ENCODE measurements at places on chromosomes 7 and 10.
A peak's percentile ranks its signal among the peaks of the same experiment; 100 is the strongest.

DNA sequence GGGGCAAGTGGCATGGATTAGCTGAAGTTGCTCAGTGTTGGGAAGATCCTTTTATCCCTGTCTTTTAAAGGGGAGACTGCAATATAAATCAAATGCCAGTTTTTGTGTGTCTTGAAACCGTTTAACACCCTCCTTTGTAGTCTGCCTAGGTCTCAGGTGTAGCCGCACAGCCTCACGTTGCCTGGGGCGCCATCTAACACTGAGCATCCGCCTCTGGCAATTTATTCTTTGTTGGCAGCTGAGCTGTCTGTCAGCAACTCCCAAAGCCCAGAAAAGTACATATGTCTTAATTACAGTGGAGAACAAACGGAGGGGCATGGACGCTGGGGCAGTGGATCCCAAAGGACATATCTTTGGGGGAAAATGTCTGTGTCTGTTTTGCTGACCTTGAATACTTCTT lies 254.7 kb downstream of the STK31 start:
- no peak for DNase-seq

GRCh38 chr7:4604456-4604940 lies 77.6 kb upstream of the FOXK1 start:
- no peak for DNase-seq

DNA sequence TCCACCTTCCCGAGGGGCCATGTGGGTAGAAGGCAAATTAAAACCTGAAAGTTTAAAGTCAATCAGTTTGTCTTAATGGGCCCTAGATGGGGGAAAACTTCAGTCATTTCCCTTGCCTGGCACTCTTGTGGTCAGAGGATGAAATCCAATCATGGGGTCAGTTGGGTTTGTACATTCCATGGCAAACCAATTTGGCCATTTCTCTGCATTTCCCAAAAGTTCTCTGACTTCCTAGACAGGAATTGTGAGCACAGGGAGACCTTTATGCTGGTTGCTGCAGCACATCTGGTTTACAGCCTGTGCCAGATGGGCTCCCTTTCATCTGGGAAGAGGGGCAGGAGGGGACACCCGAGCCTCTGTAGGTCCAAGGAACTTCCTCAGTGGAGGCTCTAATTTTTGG lies 113.0 kb downstream of the CYP26A1 start:
- DNase-seq = peak; percentile 73

DNA sequence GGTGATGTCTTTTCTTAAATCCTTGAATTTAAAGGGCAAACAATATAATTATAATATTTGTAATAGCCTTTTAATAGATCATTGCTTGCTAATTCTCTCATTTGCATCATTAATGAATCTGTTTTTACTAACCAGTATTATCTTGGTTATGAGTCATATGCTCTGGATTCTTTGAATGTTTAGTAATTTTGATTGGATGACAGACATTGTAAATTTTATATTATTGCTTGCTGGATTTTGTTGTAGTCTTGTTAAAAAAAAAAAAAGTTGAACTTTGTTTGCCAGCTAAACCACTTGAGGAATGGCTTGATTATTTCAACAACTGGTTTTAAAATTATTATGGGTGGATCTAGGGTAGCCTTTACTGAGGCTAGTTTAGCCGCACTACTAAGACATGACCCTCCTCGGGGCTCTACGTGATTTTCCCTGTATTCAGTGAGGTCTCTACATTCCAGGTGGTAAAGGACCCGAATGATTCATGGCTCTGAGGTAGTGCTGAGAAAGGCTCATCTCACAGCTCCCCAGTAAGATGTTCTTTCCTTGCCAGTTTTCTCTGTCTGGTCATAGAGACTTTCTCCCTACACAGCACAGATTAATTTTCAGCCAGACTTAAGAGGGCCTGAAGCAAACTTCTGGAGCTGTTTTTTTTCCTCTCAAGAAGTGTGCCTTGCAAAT lies 8.5 kb downstream of the C10orf90 start:
- peak; percentile 45 for DNase-seq

DNA sequence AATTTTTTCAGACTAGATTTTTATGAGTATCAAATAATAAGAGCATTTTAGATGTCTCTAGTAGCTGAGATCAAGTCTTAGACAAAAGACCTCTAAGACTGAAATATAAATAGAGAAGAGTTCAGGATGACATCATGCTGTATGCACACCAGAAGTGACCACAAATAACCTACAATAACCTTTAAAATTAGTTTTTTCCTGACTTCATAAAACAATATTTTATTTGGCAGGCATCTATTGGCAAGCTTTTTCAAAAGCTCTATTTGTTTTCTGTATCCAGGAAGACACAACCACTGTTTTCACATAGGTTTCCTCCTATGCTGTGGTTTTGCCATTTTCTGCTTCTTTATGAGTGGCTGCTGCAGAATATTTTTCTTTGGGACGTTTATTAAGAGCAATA lies 359.1 kb downstream of the CRPPA start:
- peak; percentile 85 for DNase-seq

GRCh38 chr10:71234970-71235685 lies 22.8 kb downstream of the UNC5B start:
- peak; percentile 48 for DNase-seq

- no peak for DNase-seq
Observed at GRCh38 chr7:7183061-7183837, 905 bp downstream of the C1GALT1 start.

- DNase-seq = no peak
Observed at GRCh38 chr10:9010093-9010492, 955.6 kb downstream of the GATA3 start.

DNA sequence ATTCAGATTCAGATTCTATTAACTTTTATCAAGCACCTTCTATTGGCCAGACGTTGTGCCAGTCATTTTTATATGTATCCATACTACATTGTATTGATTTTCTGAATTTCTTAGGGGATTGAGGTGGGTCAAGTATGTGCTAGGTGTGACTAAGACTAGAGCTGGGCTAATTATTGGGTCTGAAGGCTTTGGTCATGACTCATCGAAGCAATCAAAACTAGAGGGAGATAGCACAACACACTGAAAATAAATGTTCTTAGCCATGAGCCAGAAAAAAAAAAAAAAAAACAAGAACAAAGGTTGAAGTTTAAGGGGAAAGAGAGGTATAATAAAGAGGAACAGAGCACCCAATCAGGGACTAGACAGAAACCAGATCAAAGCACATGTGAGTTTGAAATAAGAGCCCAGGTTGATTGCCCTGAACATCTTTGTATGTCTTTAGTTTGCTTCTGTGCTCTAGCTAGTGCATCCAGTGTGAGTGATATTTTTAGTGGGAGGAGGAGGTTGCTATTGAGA lies 171.6 kb upstream of the FOXP2 start:
- no peak for DNase-seq

DNA sequence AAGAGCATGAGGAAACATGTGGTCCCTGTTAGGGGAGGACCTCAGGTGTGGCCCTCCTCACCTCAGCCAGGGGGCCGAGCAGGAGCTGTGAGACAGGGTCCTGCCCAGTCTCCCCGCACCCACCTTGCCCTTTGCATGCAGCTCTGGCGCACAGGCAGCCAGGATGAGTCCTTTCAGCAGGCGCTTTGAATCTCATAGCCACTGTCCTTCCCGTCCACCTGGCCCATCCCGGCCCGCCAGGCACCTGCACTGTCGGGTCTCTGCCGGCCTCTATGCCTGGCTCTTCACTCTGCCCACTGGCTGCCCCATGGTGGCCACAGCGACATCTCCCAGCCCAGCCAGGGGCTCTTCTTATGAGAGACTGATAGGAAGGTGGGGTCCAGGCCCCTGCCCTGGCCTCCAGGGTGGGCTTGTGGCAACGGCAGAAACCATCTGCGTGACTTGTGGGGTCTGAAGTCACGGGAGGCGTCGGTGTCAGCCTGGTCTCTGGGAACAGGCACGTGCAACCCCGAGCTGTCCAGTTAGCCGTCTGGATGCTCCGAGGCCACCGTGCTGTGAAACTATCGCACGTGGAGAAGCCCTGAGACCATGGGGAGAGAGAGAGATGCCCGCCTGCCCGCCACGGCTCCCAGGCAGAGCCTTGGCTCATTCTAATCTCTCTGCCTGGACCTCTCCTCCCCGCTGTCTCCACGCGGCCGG lies 37.4 kb downstream of the FOXL3 start:
- DNase-seq = no peak

GRCh38 chr10:35884657-35885071 lies 242.6 kb upstream of the FZD8 start:
- DNase-seq = no peak

GRCh38 chr7:979886-980571 lies 3.0 kb upstream of the CYP2W1 start:
- DNase-seq = no peak

DNA sequence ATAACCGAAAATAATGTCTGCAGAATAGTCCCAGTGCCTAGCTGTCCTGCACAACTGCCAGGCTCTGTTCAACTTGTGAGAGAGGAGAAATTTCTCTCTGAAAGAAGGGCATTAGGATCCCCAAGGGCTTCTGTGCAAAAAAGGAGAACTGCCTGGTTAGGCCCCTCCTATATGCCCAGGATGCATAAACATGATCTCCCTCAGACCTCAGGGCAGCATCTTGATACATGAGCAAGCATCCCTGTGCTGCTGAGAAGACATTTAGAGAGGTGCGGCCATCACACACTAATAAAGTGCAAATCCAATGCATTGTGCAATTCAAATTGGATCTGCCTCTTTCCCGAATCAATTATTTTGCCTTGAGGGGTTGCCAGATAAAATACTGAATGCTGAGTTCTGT lies 553.6 kb downstream of the TNS3 start:
- DNase-seq = no peak

- peak; percentile 99 for DNase-seq
Observed at GRCh38 chr10:126421756-126422256, 33.5 kb upstream of the ADAM12 start.

- DNase-seq = peak; percentile 90
Observed at GRCh38 chr10:17075533-17076359, 53.9 kb downstream of the CUBN start.

GRCh38 chr7:106591146-106591545 lies 69.8 kb downstream of the CCDC71L start:
- DNase-seq = no peak

- no peak for DNase-seq
Observed at GRCh38 chr10:123402656-123403055, 248.5 kb downstream of the BUB3 start.

GRCh38 chr7:45701701-45702510 lies 127.7 kb downstream of the ADCY1 start:
- DNase-seq = no peak

DNA sequence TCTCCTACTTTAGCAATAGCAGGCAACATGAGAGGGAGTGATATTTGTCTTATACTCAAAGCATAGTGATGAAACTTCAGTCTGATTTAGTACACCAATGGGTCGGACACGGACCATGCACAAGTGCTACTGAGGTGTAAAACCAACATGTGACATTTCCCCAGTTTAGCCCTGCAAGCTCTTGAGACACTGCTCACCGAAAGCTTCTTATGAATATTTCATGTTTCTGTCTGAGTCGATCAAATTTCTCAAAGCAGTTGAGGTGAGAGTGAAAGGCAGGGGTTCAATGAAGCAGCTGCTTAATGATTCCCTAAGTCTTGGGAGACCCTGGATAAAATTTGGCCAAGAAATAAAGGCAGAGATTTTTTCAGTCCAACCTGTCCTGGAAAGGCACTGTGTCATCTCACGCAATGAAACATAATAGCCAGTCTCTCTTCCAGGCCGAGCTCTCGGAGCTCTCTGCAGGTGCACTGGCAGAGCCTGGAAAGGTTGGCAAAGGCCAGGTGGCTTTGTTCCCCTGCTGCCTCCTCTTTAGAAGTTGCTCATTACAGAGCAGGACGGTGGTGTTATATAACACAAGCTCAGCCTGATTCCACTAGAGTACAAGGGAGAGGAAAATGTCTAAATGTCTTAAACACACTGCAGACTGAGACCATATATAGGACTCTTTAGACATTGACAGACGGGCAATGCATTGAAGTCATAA lies 33.9 kb upstream of the XPNPEP1 start:
- DNase-seq = no peak

GRCh38 chr7:35748371-35748770 lies 52.5 kb upstream of the SEPTIN7 start:
- no peak for DNase-seq

GRCh38 chr7:99381664-99382075 lies 7.1 kb downstream of the ARPC1B start:
- DNase-seq = no peak

DNA sequence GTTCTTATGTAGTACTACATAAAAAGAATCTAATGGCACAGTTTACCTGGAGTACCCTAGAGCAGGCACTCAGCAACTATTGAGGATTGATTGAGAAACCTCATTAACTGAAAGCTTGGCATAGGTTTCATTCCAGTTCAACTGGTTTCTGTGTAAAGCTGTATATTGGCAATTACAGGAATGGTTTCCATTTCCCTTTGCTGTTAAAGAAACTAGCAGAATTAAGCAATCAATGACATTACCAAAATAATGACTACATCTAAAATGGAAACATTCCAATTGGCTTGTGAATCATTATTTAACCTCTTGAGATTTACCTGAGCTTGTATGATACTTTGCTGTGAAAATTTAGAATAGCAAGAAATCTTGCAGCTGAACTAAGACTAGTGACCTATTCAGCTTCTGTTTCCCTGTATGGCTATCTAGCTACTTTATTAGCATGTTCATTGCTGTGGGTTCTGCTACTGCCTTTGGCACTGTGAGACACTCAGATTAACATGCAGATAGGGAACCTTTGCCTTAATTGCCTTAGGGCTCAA lies 33.5 kb upstream of the CADPS2 start:
- no peak for DNase-seq

GRCh38 chr7:57181281-57181680 lies 49.0 kb upstream of the ZNF479 start:
- no peak for DNase-seq

GRCh38 chr10:108358912-108359311 lies 1194.4 kb upstream of the SORCS1 start:
- DNase-seq = peak; percentile 61

DNA sequence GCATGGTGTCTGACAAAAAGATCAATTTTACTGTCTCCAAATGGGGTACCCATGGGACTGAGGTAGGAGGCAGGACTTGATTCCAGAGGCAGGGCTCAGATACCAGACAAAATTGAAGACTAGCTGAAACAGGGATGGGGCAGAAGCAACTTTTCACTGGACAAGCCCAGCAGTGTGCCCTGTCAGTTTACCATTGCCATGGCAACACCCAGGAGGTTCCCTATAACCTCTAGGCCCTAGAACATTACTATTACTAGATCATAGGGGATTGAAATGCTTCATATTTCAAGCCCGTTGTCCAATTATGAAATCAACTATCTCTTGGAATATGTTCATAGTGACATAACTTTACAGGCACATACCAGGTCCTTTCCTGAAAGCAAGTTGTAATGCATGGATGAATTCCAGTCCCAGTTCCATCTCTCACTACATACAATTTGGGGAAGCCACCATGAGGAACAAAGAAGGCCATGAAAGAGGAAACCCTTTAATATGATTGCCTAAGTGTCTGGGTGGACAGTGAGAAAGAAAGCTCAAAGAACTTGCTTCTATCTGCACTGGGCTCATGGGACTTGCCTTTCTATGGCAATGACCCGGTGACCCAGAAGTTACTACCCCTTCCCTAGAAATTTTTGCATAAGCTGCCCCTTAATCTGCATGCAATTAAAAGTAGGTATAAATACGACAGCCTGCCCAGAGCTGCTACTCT lies 557.9 kb downstream of the KCNMA1 start:
- no peak for DNase-seq

Measured in stromal cell of bone marrow (primary cell).